ENCODE measurements at places on chromosomes 13 and 19.

DNA sequence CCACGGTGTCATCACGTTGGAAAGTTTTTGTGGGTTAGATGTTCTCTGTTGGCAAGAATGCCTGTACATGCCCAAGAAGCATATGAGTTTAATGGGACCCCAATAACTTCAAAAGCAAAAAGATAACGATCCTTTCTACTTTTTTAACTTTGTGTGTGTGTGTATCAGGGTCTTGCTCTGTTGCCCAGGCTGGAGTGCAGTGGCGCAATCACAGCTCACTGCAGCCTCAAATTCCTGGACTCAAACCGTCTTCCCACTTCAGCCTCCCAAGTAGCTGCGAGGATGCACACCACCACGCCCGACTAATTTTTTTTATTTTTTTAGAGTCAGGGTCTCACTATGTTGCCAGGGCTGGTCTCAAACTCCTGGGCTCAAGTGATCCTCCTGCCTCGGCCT lies 34.3 kb upstream of the TPM4 start:
- DNase-seq, result no peak

- no peak for DNase-seq
Observed at GRCh38 chr19:30367421-30367820, 4.8 kb upstream of the ZNF536 start.

- no peak for DNase-seq
Observed at GRCh38 chr19:42301646-42302203, at the start of gene PRR19. PRR19 (plus strand) TSS chr19:42302132; CDS start chr19:42309585, 7,453 bp downstream.

GRCh38 chr13:33968520-33969507 lies 150.9 kb downstream of the RFC3 start:
- no peak for DNase-seq

DNA sequence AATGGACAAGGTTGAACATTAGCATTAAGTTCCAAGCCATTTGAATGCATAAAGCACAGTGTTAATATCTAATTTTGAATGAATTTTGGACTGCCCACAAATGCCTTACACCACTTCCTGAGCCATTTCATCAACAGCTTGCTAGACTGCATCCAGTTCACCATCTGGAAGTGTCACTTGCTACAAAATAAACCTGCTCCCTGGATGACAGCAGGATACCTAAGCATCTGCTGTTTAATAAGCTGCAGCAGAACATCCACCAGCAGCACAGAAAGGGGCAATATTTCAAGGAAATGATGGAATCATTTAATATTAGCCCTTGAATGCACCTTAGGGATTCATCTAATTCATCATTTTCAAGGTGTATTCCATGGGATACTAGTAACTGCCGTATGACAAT lies 76.6 kb upstream of the PCDH9 start:
- no peak for DNase-seq

DNA sequence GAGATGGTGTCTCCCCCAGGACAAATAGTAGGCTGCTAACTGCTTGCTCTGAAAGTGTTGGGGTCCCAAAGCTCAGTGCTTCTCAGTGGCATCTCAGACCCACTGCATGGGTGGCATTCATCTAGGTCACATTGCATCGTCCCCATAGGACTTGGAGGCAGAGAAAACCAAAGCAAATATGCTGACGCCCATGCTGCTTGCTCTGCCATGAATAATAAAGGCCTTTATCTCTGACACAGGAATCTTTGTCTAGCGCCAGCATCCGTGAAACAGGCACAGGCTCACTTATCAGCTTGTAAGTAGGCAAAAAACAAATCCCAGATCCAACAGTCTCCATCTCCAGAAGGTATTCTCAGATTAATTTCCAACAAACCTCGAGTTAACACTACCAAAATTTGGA lies 18.9 kb upstream of the IPO5 start:
- no peak for DNase-seq

- DNase-seq, result no peak
Observed at GRCh38 chr13:68025604-68026003, 795.5 kb upstream of the PCDH9 start.

GRCh38 chr13:97221046-97221445 lies 1.1 kb upstream of the MBNL2 start:
- DNase-seq, result no peak

DNA sequence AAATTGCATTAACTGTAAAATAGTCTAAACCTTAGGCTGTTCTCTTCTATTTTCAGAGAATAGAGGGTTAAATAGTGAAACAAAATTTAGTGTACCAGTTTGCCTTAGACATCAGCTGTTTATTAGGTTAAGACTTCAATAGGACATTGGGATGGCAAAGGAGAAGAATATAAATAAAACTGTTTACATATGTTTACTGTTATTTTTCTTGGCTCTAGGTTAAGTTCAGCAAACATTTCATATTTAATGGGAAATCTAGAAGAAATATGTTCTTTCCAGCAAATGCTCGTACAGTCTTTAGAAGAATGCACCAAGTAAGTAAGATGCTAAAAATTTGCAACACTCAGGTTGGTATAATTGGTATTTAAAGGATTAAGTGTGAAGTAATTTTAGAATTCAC lies 76.5 kb upstream of the TEX29 start:
- no peak for DNase-seq

DNA sequence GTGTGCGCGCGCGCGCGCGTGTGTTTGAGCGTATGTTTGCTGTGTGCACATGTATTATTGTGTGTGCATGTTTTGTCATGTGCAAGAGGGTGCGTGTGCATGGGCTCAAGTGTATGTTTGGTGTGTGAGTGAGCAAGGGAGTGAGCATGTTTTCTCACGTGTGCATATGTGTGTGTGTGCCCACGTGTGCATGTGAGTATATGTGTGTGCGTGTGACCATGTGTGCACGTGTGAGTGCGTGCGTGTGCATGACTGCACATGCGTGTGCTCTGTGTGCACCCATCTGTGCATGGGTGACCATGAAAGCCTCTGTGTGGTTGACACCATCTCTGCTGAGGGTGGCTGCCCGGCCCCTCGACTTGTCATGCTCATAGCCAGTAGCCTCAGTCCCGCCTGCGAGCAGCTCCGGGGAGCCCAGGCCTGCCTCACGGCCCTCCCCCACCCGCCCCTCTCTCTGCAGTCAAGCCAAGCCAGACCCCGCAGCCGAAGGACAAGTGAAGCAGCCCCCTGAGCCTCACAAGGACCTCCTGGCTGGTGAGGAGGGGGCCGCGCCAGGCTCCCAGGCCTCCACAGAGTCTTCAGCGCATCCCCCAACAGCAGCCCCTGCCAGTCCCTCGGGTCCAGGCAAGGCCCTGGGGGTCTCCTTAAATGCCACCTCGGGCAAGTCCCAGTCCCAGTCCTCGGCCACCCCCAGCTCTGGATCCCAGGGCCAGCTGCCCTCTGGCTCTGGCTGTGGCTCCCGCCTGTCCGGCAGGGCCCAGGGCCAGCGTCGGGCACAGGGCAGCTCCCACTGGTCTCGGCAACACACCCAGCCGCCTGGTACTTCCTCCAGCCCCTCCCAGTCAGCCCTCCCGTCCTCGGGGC lies 6.0 kb downstream of the REEP6 start:
- DNase-seq, result no peak

DNA sequence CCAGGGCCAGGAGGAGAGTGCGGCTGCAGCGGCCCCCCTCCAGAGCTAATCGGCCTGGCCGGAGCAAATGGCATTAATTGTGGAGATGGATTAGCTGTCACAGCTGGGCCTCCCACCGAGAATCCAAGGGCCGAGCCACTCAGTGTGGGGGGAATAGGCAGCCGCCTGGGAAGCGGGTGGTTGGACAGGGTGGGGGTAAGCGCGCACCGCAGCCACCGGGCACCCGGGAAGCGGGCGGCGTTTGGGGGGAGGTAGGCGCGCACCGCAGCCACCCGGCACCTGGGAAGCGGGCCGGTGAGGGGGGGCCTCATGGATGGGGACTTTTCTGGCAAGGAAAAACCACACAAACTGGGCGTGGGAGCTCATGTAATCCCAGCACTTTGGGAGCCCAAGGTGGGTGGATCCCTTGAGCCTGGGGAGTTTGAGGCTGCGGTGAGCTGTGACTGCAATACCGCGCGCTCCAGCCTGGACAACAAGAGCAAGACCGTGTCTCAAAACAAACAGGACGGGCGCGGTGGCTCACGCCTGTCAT lies 9.7 kb downstream of the R3HDM4 start:
- DNase-seq, result no peak

DNA sequence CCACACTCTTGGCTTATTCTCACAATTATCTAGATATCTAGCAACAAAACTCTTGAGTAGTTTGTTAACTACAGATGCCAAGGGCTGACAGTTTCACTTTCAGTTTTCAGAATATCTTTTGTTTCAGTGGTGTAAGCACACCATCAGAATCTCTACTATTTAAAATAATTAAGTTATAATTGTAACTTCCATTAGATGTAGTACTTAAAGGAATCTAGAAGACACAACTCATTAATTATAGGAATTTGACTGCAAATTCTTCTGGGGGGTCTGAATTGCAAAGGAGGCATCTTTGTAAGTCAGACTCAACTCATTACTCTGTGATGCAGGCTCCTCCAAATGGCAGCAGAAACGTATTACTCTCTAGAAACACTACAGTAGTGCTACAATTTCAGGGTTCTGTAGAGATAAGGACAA lies 44.9 kb upstream of the USPL1 start:
- DNase-seq, result no peak
